AG08395 (cell line): ENCODE measurements at places on chromosomes 3 and 15.

DNA sequence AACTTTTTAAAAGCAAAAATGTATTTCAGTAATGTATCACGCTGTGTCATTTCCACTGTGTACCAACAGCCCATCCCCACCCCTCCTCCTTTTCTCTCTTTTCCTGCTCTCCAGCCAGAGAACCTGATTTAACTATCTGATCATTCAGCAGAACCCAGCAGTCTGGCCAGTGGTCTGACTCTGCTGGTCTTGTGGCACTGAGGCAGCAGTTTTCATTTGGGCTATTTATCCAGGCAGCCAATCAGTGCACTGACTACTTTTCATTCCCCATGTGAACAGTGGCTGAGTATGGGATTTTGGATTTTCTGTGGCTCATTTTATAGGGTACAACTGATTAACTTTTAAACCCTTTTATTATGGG, 56.3 kb downstream of the GPR171 start:
- no peak for DNase-seq

DNA sequence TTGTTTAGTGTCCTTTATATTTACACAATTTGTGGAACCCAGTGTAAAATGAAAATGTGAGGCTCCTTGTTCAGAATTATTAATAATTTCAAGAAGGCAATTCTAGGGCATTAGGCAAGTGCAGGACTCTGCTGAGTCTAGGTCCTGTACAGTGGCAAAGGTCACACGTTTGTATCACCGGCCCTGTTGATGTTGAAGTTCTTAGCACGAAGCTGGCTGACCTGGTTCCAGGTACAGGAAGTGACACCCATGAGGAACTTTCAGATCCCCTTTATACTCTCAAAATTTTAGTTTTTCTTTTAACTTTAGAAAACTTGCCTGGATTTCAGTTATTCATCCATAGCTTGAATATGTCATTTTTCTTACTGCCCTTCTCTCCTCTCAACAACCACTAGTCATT, 349.4 kb downstream of the CNTN6 start:
- DNase-seq, result no peak

- DNase-seq, result no peak
These were observed 7.8 kb downstream of the ATP2C1 start for GRCh38 chr3:130901463-130902204.

- DNase-seq, result no peak
These were observed 30.1 kb upstream of the ATP8B4 start for GRCh38 chr15:50149090-50149489.

- no peak for DNase-seq
These were observed 385.9 kb downstream of the RAP2B start for GRCh38 chr3:153547970-153548369.

DNA sequence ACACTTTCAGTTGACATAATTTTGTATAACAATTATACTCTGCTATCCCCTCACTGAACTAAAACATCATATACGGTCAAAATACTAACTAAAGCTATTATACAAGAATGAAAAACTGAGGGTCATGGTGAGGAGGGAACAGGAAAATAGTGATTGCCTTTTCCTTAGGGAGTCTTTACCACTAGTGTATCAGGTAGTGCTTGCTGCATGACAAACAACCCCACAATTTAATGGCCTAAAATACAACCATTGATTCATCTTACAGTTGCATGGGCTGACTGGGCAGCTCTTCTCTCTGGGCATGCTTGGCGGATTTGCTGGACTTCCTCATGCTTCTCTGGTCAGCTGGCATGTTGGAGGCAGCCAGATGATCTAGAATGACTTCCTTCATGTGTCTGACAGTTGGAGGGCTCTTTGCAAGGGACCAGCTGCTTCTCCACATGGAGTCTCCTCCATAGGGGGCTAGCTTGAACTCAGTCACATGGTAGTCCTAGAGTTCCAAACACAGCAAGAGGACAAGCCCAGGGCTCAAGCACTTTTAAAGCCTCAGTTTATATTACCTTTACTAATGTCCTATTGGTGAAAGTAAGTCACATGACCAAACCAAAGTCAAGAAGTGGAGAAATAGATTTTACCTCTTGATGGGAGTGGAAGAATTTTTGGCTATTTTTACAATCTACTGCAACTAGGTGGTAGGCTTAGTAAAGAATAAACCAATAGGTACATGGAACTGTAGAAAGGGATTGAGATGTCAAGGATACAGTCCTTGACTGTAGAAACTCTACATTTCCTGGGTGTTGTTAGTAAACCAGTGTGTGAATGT, 18.8 kb downstream of the THAP10 start:
- DNase-seq, result no peak

DNA sequence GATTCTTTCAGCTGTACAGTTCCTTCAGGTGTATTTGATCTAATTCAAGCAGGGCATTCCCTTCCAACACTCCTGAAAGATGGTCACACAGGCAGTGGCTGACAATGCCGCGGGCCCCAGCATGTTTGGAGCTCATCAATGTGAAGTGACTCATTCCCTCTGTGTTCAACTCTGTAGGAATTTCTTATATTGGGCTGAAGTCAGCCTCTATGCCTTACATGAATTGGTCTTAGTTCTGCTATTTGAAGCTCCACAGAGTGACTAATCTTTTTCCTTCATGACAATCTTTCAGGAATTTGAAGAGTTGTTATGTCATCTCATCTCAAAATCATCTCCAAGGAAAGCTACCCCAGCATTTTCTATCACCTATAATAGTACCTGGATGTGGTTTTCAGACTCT, 142.5 kb upstream of the C2CD4B start:
- DNase-seq, result peak; percentile 77

GRCh38 chr3:157075693-157076420, 84.1 kb downstream of the CCNL1 start:
- peak; percentile 73 for DNase-seq

DNA sequence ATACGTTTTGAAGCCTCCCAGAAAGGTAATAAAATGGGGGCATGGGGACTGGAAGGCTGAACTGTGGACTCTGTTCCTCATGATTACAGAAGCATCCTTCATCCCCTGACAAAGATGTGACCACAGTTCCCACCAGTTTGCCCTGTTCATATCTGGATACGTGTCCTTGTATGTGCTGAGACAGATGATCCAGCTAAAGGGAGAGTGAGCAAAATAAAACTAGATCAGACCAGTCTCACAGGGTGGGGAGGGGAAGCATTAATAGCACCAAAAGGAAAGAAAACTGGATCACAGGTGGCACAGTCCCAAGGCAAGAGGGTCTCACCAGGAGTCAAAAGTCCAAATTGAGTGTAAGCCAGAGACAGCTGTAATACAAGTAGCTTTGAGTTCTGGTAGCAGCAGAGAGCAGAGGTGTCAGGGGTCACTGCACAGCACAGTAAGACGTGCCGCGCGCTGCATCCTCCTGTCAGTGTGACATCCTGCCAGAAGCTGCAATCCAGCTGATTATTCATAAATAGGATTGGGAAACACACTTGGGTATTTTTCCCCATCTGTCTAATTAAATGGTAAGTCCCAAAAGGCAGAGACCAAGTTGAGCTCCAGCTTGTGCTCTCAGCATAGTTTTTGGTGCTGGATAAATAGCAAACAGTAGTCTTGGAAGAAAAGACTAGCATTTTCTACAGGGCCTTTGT, 560.0 kb upstream of the CFAP20DC start:
- DNase-seq, result peak; percentile 26

- peak; percentile 94 for DNase-seq
These were observed 41.8 kb downstream of the SMAD3 start for GRCh38 chr15:67107014-67107812.

- peak; percentile 95 for DNase-seq
These were observed 79.1 kb upstream of the MEF2A start for GRCh38 chr15:99486371-99487336.

DNA sequence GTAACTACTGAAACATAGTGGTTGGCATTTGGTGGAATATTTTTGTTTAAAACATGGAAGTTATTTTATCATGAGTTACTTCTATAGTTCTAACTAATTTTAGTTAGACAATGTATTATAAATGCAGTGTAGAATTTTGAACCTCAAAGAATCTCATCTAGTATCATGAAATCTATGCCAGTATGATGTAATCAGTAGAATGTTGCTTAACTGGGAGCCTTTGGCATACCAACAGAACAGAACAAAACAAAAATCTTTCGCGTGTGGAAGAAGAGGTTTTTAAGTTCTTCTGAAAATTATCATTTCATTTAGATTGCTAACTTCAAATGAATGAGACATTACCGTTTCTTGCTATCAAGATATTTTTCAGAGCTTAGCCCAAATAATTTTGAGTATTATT, 98.4 kb upstream of the LRRFIP2 start:
- peak; percentile 59 for DNase-seq

DNA sequence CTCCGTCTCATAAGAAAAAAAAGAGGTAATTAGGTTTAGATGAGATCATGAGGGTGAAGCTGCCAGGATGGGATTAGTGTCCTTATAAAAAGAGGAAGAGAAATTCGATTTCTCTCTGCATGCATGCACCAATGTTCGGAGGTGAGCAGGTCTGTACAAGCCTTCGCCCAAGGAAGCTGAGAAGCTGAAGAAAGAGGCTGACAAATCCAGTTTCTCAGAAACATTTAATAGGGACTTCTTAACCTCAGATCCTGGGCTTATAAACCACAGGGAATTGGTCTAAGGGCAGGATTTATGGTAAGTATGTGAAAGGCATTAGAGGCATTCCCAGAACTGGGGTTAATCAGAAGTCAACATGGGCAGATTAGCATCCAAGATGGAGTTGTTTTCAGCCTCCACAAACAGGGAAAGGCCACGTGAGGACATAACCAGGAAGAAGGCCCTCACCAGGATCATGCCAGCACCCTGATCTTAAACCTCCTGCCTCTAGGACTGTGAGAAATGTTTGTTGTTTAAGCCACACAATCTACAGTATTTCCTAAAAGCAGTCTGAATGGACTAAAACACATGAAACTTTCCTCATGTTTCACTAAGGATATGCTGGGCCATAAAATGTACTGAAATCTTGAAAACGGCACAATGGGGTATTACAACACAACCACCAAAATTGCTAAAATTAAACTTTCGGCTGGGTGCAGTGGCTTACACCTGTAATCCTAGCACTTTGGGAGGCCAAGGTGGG, 11.3 kb downstream of the SHISA5 start:
- no peak for DNase-seq

DNA sequence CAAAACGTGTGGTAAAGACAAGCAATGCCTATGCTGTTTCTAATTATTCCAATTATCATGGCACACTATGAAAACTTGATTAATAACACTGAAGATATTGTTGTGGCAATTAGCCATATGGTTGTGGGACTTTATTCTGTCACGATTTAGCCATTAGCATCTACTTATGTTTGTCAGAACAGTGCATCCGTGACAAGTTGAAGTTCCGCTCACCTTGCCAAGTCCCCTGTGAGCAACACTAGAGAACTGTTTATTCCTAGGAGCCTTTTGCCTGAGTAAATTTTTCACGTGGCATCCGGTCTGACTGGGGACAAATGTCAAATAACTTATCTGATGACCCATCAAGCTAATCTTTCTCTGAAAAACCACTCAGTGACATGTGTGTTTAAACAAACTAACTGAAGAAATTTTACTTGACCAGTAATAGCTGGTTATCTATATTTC, 403.3 kb downstream of the TBC1D5 start:
- DNase-seq, result no peak

- DNase-seq, result no peak
These were observed 390.5 kb downstream of the GABRG3 start for GRCh38 chr15:27361438-27361837.

DNA sequence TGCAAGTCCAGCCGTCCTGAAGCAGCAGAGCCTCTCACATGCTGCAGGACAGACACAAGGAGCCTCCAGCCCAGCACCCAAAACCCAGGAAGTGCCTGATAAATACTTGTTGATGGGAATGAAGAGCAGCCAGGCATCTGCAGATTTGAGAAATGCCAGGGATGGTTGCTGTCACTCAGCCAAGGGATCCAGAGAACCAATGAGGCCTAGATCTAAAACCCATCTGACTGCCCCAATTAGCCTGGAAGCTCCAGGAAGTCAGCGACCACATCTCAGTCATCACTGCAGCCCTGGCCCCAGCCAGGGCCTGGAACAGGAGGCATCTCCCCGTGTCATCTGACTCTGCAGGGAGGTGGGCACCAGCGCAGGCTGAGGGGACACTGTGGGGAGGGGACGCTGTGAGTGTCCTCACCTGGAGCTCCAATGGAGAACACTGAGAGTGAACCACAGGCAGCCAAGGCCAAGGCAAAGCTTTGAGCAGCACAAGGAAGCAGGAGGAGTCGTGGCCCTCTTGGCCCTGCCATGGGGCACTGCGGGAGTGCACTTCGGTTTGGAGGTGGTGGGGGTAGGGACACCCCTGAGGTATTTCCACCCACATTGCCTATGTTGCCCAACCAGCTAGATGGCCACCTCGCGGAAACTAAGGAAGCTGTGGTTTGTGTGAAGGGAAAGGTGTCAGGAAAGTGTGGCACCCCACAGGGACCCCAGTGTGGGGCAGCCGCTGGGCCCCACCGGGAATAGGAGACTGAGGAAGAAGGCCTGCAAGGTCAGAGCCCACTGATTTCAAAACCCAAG, 229.5 kb downstream of the VPS13C start:
- DNase-seq, result no peak

DNA sequence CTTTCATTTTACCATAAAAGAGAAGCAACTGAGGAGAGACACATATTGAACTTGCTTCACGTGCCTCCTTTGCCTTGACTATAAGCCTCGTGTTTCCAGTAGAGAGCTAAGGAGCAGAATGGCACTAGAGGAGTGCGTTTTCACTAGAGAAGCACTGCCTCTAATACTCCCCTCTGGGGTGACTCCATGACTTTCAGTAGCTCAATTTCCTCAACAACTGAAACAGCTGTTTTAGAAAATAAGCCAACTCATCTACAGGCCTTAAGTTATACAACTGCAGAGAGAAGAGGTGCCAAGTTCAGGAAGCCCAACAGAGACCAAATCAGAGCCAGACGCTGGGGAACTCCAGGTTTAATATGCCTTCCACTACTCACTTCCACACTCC, 1.9 kb downstream of the UBP1 start:
- peak; percentile 29 for DNase-seq

GRCh38 chr3:62149962-62150361, 223.4 kb downstream of the FEZF2 start:
- peak; percentile 51 for DNase-seq

GRCh38 chr15:69395991-69396390, 18.2 kb upstream of the KIF23 start:
- DNase-seq, result no peak

DNA sequence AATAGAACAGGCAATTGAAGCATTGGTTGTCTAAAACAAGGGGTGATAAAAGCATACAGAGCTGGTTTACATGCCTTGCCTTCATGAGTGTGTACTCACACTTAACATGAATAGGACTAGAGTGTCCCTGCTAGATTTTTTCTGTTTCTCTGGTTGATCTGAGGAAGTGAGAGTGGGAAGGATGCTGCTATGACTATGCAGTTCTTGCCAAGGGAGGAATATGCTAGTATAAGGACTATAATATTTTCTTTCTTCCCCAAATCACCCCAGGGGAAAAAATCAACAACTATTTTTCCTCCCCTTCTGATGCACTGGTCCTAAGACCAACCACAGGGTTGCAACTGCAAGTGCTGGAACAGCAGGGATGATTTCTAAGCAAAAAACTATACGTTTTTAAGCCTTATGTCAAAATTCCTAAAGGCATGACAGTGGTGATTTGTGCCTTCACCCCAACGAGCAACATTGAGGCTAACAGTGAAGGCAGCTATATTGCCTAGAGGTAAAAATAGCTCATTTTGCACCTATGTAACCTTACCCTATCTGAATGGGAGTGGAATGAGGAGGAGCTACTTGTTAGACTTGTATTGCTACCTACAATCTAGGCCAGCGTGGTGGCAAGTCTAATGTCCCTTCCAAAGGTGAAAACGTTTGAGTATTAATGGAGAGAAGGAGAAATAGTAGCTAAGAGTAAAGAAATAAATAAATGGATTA, 33.5 kb upstream of the USP8 start:
- DNase-seq, result no peak

- no peak for DNase-seq
These were observed 98.8 kb downstream of the SH3GL3 start for GRCh38 chr15:83545804-83546511.
